NCI-H1092 (cell line): ENCODE measurements at places on chromosomes 12 and 14.

GRCh38 chr14:80465546-80466220 lies 254.4 kb upstream of the DIO2 start:
- DNase-seq: peak; percentile 19

DNA sequence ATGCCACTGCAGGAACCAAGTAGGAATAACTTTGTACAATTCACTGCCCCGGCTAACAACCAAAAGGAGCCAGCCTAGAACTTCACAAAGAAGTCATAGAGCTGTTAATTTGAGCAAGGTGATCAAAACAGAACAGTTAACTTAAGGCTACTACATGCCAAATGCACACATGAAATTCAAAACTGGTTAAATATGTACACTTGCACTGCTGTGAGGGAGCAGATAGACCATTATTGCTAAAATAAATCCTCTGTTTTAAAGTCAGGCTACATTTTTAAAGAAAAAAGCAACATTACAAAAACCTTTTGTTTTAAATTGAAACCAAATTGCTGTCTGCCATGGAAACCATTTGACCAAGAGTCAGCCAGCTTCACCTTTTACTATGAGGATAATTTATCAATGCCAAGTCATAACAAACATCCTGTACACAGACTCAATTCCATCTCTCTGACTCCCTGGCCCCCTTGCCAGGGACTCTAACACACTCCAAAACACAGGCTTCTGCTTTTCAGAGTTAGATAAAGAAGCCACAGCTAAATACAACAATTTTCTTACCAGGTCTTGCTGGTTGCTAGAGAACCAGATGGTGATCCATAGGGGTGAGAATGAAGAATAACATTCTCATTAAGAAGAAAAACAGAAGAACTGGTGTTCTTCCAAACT lies 84.0 kb downstream of the LRP6 start:
- no peak for DNase-seq

DNA sequence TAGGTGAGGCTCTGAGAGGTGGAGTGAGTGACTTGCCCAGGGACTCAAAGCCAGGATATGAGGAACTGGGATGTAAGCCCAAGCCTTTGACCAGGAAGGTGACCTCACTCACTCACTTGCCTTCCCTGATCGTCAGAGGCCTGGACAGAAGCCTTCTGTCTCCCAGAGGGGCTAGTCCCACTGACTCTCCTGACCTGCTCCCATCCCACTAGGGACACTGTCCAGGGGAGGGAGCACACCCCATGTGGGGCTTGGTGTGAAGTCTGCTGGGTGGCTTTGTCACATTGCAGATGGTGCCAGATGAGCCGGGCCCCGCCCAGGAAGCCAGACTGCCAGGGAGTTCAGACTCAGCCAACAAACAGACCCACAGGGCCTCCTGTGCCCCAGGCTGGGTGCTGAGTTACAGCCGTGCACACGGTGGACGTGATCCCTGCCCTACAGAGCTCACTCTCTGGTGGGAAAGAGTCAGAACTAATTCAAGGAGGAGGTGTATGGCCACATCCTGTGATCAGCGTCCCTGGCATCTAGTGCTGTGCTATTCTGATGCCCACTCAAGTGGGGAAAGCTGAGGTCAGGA lies 28.3 kb downstream of the MMAB start:
- DNase-seq: no peak

DNA sequence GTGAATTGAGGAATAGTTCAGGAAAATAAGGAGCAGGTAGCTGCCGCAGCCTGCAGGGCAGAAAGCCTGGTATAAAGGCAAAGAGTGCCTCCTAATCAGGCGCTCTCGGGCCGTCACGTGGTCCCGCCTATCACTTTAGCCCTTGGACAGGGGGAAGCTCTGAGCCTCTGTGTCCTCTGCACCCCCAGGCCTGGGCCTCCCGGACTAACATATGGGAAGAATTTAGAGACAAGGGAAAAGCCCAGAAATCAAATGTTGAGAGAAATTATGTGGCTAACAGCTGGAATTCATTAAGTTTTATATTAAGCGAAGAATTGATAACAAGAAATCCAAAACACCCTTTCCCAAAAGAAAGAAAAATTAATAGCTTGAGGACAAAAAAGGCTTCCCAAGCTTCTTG lies 417.7 kb downstream of the ATP23 start:
- no peak for DNase-seq

- no peak for DNase-seq
Observed at GRCh38 chr12:18428416-18428815, 167.1 kb downstream of the PIK3C2G start.

GRCh38 chr12:131928080-131928710 lies 881 bp upstream of the PUS1 start:
- DNase-seq: no peak

GRCh38 chr12:70078161-70078560 lies 165.1 kb upstream of the CNOT2 start:
- DNase-seq: no peak

GRCh38 chr14:98510392-98510791 lies 761.6 kb downstream of the BCL11B start:
- DNase-seq: no peak

DNA sequence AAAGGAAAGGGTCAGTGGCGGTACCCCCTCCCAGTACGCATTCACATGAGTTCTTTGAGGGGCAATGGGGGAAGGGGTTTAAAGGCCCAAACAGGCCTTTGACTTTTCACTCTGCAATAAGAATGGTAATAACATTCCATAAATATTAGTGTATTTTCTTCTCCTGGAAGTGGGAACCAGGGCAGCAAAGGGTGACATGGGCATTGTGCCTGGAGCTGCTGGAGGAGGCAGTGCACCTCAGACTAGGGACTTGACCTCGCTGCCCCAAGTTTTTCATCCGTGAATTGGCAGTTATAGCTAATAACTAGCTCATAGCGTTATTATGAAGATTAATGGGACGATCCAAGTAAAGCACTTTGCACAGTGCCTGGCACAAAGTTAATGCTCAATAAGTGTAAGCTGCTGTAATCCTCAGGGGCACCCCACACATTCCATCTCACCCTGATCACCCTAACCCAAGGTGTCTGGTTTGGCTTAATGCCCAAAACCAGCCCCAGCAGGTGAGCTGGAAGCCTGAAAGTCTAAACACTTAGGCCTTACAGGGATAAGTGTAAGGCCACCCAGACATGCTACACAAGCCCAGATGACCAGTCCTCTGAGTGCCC lies 2.8 kb upstream of the KCNH3 start:
- no peak for DNase-seq

DNA sequence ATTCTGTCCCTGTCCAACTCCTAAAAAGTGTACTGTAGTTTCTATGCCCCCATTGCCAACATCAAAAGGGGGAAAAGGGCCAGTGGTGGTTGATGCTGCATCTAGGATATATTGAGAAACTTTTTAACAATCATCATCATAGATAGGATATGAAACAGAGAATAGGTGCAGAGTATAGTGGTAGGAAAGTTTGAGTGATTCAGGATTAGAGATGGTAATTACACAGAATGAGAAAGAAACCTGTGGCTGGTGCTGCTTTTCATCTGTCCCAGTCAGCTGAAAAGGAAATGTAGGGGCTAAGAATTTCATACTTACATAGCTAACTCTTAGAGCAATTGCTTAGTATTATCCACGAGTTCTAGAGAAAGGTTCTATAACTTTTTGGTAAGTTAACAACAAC lies 67.6 kb downstream of the GTF2A1 start:
- DNase-seq: no peak

- DNase-seq: no peak
Observed at GRCh38 chr12:61991661-61992060, 268.5 kb upstream of the USP15 start.

DNA sequence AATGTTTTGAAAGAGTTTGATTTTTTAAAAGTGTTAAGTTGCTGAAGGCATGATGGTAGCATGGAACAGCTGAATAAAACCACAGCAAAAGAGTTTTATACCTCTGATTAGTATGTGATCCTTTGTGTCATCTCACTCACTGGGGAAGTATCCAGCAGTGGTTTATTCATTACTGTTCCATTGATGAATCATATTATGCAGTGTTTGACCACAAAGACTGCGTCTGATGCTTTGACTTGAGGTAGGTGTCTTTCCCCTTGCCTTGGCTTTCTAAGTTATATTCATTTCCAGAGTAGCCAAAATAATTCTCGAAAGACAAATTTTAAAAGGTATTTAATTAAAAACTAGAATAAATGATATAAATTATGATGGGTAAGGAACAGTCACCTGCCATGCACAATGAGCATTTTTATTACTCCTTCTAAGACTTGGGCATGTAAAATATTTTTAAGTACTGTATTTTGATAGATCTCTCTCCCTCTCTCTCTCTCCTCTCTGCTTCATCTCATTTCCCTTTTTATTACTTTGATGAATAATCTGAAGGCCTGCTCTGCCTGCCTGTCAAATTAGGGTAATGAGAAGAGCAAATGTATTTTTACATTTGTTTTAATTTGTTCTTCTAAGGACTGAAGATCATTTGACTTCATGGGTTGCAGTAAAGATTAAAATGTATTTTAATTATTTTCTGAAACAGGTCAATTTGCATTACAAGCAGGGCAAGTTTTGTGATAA lies 164.9 kb downstream of the NAV3 start:
- no peak for DNase-seq

DNA sequence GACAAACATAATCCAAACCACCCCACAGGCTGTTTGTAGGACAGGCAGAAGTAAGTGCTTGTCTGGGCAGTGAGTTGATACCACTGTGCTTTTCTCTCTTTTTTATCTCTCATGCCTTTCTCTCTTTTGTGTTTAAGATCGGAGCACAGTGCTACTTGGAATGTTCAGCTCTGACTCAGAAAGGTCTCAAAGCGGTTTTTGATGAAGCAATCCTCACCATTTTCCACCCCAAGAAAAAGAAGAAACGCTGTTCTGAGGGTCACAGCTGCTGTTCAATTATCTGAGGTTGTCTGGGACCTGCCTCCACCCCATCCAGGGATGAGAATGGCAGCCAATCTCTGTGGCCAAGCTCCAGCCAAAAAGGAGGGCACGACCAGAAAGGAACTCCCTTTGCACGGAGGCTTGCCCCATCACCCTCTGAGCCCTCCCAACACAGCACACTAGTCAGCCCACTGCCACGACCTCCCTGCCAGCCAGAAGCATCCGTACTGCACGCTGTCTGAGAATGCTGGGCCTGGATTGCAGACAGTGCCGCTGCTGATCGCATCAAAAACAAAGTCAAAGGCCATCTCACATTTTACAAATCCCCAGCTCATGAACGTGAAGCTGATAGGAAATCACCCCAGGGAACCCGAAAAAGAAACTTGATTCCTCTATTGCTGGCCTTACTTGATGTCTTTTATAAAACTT lies 27.8 kb downstream of the GPHB5 start:
- DNase-seq: no peak

GRCh38 chr12:9702255-9702654 lies 30.6 kb downstream of the CLECL1 start:
- no peak for DNase-seq

GRCh38 chr12:115387467-115387901 lies 703.5 kb upstream of the TBX3 start:
- no peak for DNase-seq

GRCh38 chr12:115885040-115885690 lies 392.3 kb downstream of the MED13L start:
- peak; percentile 40 for DNase-seq

DNA sequence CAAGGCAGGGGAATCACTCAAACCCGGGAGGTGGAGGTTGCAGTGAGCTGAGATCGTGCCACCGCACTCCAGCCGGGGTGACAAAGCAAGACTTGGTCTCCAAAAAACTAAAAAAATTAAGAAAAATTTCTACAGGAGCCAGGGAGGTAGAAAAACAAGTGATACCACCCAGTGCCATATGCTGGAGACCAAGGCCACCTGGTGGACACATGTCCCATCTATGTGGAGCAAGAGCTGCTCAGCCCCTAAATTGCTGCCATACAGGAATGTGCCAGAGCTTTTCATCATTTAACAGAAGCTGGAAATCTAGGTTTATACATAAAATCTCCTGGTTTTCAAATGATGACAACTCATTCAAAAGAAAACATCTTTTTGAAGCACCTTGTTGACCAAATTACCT lies 61.4 kb upstream of the ELK3 start:
- no peak for DNase-seq

GRCh38 chr14:25032092-25032784 lies 17.7 kb downstream of the STXBP6 start:
- no peak for DNase-seq

DNA sequence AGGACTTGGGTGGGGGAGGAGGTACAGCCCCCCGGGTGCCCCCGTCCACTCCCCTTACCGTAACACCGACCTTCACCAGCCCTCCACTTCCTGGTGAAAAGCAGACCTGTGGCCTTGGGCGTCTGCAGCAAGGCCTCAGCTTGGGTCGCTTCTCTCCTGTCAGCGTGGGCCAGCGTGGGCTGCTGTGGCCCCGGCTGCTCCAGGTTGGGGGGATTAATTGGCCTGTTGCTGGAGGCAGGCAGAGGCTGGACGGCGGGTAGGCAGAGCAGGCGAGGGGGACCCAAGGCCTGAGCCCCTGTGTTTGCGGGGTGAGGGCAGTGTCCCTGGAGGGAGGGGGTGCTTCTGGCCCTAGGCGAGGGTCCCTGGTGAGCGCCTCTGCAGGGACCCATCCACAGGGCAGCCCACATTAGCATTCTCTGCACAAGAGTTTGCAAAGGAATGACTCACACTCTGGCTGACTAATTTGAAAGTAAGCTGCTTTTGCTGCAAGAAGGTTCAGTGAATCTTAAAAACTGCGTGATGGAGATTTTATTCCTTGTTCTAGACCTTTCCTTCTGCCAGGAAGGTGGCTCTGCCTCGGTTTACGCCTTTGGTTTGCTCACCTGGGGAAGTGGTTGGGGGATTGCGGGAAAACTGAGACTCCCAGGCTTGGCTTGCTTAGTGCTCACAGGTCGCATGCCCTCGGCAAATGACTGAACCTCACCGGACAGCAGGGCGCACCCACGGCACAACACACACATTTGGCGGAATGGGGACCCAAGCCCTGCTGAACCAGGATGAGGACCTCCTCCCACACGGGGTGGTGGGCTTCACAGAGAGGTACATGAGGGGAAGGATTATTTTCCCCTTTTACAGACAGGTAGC lies 37.9 kb upstream of the DLK1 start:
- no peak for DNase-seq

- no peak for DNase-seq
Observed at GRCh38 chr12:105084251-105085250, at the start of gene ALDH1L2. Gene ALDH1L2 (minus strand): TSS chr12:105084458. CDS start chr12:105084436, 22 bp downstream.

DNA sequence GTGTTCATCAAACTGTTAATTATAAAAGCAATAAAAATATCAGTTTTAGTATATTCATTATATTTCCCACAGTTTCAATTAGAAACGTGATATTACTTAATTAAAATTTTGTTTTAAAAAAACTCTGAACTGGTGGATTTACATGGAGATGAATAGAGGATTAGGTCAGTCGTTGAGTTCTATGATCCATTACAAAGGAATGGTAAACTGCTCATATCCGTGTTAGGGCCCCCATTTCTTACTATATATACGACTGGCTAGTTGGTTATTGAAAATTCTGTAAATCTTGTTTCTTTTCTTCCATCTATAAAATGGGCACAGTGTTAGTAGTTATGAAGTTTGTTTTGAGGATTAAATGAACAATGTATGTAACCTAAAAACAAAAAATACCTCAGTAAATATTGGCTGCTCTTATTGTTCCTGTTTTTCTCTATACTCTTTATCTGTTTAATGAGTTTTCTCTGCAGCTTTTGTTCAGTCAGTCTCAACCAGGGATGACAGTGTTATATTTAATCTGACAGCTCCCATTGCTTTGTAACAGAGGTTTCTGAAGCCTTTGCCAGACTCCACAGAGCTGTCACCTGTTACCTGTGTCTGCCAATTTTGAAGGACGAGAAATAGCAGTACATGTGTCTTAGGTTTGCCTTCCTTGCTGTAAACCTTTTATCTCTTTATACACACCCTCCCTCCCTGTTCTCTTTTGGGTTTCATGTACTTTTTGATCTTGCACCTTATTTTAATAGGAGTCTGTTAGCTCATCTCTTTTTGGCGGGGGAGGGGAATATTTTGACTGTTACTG lies 41.5 kb downstream of the FRS2 start:
- no peak for DNase-seq
